NCI-H526 (cell line): ENCODE measurements at places on chromosomes 5 and 9.

- no peak for DNase-seq
Measured at GRCh38 chr5:31815376-31815775, 176.4 kb downstream of the PDZD2 start.

DNA sequence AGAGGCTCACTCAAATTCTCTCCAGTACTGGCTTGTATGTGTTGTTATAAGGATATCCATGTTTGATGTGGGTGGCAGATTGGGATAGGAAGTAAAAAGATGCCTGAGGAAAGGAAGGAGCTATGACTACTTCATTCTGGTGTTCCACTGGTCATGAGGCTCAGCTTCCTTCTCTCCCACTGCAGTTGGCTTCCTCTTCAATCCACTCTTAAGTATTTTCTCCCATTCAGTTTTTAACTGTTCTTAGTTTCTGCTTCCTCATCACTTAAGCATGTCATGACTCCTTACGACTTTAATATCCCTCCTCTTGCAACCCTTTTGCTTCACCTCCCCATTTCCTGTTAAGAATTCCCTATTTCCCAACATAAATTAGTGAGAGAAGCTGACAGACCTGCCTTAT, 81.1 kb downstream of the PJA2 start:
- DNase-seq: no peak

- no peak for DNase-seq
Measured at GRCh38 chr9:86549401-86549811, 195.2 kb upstream of the TUT7 start.

GRCh38 chr5:144427866-144428265, 257.2 kb downstream of the KCTD16 start:
- DNase-seq: no peak

- no peak for DNase-seq
Measured at GRCh38 chr5:60636001-60636400, 64.0 kb downstream of the DEPDC1B start.

DNA sequence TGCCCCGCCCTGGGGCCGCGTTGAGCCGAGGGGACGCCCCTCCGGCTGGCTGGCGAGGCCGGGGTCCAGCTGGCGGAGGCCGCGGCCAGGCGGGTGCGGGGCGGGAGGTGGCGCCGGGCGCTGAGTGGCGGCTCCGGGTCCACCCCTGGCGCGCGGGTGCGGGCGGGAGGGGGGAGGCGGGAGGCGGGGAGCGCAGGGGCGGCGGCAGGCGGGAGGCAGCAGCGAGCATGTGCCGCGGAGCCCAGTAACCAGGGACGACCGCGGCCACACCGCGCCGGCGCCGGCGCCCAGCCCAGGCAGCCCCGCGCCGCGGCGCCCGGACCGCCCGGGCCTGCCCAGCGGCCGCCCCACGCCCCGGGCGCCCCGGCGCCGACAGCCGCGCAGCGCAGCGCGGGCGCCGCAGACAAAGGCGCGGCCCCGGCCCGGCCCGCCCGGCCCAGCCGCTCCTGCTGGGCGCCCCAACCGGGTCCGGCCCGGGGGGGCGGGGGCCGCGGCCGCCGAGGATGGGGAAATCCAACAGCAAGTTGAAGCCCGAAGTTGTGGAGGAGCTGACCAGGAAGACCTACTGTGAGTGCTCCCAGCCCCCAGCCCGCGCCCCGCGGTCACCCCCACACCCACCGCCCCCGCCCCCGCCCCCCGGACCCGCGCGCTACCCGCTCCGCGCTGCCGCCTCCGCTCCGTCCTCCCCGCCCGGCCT, at the start of gene NCS1:
TSS of gene NCS1 (plus strand) at position 244 of the 697 bp plus-strand sequence. CDS start at position 504, 260 bp downstream.
- DNase-seq: no peak

DNA sequence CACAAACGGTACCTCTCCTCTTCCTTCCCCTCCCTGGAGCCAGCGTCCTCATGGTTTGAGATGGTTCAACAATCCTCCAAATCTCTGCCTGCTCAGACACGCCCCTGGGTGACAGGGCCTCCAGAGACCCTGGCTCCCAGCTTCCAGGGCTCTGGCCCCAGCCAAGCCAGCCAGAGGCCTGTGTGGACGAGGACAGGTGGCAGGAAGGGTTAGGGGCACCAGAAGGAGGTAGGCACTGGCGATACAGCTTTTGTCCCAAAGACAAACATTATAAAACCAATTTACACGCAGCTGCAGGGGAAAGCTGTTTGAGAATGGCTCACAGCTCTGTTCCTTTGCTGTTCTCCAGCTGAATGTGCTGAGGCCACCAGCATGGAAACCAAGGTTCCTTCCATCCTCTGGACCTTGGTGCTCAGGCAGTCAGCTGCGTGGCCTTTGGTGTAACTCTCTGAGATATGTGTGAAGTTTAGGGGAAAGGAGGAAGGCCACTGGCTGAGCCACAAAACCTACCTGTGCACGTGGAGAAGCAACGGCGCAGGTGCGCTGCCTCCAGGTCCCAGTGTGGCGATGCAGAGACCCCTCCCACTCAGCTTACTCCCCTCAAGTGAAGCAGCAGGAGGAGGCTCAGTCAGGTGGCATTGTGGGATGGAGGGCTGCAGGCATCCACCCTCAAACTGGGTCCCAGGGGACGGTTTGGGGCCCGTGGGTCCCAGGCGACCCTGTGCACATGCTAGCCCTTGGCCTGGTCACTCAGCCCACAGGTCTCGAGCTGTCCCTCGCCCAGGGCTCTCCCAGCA, 4.3 kb upstream of the QRFP start:
- no peak for DNase-seq

GRCh38 chr9:121484651-121485446, 14.8 kb downstream of the GGTA1 start:
- DNase-seq: no peak

- DNase-seq: no peak
Measured at GRCh38 chr9:133826289-133827085, 88.3 kb upstream of the SARDH start.

GRCh38 chr9:14243514-14244042, 70.4 kb downstream of the NFIB start:
- no peak for DNase-seq

- no peak for DNase-seq
Measured at GRCh38 chr5:143343042-143343441, 60.4 kb downstream of the NR3C1 start.

DNA sequence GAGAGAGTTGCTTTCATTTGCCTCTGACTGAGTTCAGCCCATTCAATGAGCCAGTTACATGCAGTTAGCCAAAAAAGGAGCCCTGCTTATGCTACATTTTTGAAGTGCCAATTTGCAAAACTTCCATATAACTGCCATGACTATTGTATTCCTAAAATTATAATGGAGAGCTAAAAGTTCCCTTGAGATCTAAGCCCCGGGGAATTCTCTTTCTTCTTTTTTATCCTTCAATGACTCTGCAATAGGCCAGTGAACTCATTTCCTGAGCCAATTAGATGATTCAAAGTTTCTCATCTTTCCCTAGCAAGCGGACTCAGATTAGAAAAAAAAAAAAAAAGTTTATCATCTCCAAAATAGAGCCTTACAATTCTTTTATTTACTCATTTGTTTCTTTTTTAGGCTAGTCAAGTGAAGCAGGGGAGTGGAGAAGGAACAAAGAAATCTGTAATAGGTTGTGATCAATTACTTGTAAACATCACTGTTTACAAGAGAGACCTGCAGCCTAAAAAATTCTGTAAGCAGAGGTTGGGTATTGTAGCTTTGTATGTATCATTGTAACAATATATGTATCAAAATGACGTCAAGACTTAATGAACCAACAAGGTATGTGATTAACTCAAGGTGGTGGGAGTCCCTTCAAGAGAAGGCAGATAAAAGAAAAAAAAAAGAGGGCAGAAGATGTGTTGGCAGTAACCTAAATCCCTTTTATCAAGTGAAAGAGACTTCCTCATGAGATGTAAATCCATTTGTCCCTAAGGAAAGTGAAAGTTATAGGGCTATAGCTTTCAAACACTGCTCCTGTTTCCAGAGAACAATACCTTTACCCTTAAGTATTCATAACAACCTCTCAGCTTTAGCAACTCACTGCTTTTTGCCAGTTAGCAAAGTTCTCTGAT, 48.7 kb upstream of the HOMER1 start:
- DNase-seq: no peak

- peak; percentile 60 for DNase-seq
Measured at GRCh38 chr5:35188031-35188457, 42.2 kb downstream of the PRLR start.

DNA sequence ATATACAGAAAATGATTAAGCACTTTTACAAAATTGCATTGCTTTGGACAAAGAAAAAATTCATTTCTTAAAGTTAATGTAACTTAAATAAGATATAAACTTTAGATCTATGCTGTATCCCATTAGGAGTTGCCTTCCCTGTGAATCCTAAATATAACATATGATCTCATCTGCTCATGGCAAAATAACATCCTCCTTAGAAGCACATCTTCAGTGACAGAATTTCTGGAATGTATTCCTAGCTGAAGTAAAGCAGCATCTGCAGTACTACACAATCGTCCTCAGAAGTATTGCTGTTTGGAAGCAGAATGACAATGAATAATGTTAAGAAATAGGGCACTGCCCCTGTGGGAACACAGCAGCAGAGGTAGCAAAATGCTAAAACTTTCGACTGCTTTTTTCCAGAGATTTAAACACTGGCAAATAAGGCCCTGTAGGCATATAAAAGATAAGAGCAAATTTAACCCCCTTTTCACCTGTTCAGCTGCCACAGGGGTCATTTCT, 571.0 kb downstream of the PTPRD start:
- DNase-seq: no peak

DNA sequence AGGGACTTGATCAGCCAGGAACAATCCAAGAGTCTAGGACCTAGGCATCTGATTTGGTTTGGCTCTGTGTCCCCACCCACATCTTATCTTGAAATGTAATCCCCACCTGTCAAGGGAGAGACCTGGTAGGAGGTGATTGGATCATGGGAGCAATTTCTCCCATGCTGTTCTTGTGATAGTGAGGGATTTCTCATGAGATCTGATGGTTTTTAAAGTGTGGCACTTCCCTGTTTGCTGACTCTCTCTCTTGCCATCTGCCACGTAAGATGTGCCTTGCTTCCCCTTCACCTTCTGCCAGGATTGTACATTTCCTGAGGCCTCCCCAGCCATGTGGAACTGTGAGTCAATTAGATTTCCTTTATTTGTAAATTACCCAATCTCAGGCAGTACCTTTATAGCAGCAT, 201.7 kb upstream of the ACTBL2 start:
- no peak for DNase-seq

GRCh38 chr5:37757980-37758582, 81.8 kb downstream of the GDNF start:
- peak; percentile 19 for DNase-seq

DNA sequence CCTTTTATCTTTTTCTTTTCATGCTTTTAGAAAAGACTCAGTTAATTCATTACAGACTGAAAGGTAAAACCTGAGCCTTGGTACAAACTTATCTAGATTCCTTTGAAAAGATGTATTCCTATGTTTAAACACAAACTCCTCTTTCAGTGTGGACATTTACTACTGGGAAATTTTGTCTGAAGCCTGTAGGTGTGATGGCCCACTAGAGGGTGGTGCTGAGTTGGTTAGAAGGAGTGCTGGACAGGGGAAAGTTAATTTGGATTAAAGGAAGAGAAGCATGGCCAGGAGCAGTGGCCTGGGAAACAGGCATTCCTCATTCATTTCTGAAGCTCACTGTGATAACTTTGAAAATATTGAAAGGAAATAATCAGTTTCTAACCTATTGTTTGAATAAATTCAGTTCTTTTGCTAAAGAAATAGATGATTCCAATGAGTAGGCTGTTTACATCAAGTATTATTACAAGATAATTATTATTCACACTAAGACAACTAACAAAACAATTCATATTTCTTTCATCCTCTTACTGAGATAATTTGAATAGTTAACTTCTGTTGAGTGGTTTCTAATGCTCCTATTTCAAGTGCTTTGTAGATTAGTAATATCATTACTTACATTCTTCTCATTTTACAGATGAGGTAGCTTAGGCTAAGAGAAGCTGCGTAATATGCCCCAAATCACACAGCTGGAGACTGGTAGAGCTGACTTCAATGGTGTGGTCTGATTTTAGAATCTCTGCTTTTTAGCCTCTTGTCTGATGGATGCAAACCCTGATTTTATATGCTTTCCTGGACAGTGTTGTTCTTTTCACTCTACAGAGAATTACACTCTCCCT, 150.9 kb downstream of the ADGRV1 start:
- no peak for DNase-seq

DNA sequence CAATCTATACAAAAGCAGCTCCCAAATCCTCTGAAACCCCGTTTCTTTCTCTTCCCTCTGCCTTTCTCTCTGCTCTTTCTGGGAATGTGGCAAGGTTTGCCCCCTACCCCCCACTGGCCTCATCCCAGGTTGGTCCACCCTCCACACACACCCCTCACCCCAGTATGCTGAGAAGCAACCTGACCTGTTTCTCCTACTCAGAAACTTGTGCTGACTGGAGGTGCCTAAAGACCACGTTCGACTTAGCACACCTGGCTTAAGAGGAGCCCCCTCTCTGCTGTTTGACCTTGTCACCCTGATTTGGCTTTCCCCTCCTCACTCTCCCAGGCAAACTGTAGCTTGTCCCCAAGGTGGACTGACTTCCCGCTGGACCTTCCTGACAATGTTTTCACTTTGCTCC, 1.1 kb upstream of the SEPTIN8 start:
- no peak for DNase-seq

DNA sequence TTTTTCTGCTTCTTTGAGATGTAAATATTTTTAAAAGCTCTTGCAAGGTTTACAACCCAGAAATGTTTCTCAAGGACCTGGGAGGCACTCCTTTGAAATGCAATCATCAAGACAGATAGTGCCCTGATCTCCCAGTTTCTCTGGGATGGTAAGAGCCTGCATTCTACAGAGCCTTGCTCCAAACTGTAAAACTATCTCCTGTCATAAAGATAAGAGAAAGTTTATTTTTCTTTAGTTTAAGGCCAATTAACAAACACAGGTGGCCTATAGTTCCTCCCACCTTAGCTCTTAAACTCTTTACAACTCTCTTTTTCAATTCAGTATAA, 1231.1 kb upstream of the NUDT12 start:
- DNase-seq: no peak

DNA sequence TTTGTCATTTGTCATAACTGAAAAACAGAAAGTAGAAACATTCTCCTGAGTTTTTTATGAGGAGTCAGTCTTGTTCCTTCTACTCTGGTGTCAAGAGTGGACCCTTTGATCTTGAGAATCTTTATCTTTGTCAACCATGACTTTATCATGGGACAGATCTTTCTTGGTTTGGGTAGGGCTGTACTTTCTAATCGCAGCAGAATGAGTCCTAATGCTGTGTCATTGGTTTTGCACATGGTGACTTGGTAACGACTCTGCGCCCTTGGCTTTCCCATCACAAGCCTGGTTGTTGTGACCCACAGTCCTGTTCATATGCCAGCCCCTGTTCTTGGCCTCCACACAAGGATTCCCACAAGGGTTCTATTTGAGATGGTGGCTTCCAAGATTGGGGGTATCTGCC, 45.6 kb downstream of the AOPEP start:
- no peak for DNase-seq

DNA sequence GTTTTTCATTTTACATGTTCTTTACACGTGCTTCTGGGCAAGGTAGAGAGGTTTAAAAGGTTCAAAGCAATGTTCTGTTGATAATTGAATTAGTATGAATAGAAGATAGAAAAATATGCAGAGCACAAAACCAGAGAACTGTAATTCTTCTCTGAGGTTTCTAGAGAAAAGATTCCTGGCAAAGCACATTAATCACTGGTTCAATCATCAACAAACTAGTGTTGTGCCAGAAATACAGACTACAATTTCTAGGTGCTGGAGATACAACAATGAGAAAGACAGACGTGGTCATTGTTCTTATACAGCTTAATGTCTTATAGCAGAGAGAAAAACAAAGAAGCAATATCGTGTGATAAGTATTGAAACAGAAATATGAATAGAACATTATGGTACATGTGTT, 25.5 kb downstream of the MEGF9 start:
- DNase-seq: no peak
